ENCODE measurements at places on chromosomes 16 and 17.
A peak's percentile ranks its signal among the peaks of the same experiment; 100 is the strongest.

GRCh38 chr17:28912281-28912937 lies 9.5 kb upstream of the DHRS13 start:
- DNase-seq = no peak

GRCh38 chr16:80924372-80924978 lies 82.2 kb downstream of the CMC2 start:
- DNase-seq = peak; percentile 4

- DNase-seq = no peak
These were observed 12.7 kb upstream of the KLHDC4 start for GRCh38 chr16:87778476-87778829.

DNA sequence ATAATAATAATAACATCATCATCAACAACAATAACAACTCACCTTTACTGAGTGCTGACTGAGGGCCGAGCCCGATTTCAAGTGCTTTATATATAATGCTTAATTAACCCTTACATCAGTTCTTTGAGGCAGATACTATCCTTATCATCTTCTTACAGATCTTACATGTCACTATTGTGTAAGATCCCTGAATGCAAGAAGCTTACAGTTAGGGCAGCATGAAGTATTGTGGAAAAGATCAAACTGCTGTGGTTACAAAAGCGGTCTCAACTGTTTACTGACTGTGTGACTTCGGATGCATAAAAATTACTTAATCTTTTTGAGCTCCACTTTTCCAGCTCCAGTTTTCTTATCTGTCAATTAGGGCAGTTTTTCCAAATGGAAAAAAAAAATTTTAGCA lies 3.3 kb downstream of the VAT1 start:
- DNase-seq = no peak

GRCh38 chr16:11218604-11218962 lies 37.4 kb downstream of the SOCS1 start:
- no peak for DNase-seq

- DNase-seq = no peak
These were observed 11.6 kb downstream of the WNT9B start for GRCh38 chr17:46862949-46863348.

GRCh38 chr17:27945333-27945616 lies 52.1 kb upstream of the LYRM9 start:
- no peak for DNase-seq

DNA sequence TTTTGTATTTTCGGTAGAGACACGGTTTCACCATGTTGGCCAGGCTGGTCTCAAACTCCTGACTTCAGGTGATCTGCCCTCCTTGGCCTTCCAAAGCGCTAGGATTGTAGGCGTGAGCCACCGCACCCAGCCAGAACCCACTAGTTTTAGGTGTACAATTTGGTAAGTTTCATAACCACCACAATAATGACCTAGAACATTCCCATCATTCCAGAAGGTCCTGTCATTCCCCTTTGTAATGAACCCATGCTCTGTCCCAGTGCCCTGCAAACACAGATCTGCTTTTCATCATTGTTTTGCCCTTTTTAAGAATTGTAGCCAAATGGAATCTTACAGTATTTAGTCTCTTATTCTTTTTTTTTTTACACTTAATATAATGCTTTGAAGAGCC lies 35.6 kb upstream of the IRF8 start:
- no peak for DNase-seq

DNA sequence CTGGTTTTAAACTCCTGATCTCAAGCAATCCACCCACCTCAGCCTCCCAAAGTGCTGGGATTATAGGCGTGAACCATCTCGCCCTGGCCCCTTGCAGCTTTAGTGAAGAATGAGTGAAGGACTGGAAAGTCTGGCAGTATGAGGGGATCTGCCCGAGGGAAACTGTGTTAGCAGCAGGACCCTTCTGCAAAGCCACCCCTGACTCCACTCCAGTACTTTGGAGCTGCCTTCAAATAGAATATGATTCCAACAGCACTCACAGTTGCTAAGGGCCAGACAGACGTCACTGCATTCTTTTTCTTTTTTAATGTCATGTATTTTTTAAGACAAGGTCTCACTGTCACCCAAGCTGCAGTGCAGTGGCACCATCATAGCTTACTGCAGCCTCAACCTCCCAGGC lies 52.3 kb downstream of the KPNA2 start:
- DNase-seq = no peak

DNA sequence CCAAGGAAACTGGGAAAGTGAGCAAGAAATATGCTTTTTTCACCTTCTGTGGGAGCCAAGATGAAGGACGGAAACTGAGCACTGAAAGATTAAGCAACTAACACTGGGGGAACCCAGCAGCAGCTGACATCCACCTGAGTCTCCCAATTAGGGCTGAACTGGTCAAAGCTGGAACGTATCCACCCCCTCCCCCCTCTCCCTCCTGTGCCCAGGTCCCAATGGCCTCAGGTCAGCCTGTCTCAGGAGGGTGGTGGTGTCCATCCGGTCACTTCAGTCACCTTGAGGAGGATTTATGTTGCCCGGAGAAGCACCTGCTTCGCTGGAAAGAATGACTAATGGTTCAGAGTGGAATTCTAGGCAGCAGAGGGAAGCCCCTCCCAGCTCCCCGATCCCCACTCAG lies 10.0 kb downstream of the PEMT start:
- no peak for DNase-seq

DNA sequence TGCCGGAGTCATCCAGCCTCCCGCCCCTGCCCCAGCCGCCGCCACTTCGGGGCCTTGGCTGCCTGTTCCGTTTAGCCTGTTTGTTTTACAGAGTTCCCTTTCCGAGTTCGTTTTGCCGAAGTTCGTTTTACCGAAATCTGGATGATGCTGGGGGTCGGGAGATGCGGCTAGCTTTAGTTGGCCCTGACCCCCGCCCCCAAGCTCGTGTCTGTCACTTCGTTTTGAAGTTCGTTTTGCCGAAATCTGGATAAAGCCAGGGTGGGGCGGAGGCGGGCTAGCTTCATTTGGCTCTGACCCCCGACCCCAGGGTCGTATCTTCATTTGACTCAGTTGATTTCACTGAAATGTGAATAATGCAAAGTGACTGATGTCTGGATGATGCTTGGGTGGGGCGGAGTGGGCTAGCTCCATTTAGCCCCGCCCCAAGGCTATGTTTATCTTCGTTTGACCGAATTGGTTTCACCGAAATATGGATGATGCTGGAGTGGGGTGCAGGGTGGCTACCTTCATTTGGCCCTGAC lies 591 bp downstream of the PSMD7 start:
- no peak for DNase-seq

DNA sequence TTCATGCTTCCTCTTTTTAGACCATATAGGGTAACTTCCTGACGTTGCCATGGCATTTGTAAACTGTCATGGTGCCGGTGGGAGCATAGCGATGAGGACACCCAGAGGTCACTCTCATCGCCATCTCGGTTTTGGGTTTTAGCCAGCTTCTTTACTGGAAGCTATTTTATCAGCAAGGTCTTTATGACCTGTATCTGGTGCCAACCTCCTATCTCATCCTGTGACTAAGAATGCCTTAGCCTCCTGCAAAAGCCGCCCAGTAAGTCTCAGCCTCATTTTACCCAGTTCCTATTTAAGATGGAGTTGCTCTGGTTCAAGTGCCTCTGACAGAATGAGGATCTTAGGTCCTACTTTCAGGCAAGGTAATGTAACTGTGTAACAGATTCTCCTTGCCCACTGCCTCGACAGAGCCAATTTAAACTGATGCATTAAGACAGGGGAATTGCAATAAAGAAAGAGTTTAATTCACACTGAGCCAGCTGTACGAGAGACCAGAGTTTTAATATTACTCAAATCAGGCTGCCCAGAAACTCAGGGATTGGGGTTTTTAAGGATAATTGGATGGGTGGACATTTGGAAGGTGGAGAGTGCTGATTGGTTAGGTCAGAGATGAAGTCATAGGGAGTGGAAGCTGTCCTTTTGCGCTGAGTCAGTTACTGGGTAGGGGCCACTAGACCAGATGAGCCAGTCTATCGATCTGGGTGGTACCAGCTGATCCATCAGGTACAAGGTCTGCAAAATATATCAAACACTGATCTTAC lies 59.9 kb upstream of the ATF7IP2 start:
- no peak for DNase-seq

DNA sequence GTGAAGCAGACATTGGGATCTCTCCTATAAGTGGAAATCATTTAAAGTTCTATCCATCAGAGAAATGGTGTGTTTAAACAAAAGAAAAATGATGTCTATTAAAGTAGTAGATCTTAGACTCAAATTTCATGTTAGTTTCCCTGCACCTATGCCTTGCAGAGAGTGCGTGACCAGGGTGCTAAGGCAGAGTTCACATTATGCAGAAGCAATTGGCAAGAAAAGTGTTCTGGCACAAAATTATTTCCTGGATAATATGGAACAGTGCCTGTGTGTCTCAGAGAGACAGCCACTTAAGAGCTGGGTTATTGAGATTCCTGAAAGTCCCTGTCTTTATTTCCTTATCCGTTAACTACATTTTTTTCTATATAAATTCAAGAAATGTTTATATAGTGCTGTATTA lies 457.0 kb downstream of the CDH8 start:
- DNase-seq = no peak

All from C1 segment of cervical spinal cord (tissue), 14 donors.